ENCODE measurements at places on chromosomes 7 and 10. TPM values are rescaled to one million over a fixed set of nuclear protein-coding genes. Genes with fewer than 3 reads are reported as not detected.

TMEM176B gene
- not detected for total RNA-seq

PIP4K2A gene
- total RNA-seq: 29.9 TPM

PON3 gene
- total RNA-seq: not detected

SYT15 gene
- total RNA-seq: 0.08 TPM

SOSTDC1 gene
- total RNA-seq: not detected

MMP21 gene
- total RNA-seq: not detected
